ENCODE measurements at places on chromosomes 1 and 21.

- DNase-seq, result no peak
Measured at GRCh38 chr1:221913351-221913892, 171.5 kb upstream of the DUSP10 start.

GRCh38 chr1:246254854-246255253, 252.2 kb downstream of the SMYD3 start:
- DNase-seq, result no peak

DNA sequence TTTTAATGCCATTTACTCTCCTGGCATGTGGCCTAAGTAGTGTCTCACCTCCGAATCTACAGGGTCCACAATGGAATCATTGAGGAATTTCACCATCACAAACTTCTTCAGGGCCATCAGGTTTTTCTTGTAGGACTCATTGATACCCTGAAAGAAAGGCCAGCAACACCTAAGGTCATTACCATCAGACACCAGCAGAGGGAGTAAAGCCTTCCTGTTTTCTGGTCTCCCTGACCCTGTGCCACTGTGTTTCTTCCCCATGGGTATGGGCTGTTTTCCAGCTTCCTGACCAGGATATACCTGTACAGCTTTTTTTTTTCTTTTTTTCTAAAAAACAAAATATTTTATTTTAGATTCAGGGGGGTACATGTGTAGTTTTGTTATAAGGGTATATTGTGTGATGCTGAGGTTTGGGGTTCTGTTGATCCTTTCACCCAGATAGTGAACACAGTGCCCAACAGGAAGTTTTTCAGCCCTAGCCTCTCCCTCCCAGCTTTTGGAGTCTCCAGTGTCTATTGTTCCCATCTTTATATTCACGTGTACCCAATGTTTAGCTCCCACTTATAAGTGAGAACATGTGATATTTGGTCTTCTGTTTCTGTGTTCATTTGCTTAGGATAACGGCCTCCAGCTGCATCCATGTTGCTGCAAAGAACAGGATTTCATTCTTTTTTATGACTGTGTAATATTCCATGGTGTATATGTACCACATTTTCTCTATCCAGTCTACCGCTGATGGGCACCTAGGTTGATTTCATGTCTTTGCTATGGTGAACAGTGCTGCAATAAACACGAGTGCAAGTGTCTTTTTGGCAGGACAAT, 18.3 kb downstream of the PPT1 start:
- DNase-seq, result peak; percentile 58

GRCh38 chr1:236257216-236257615, 24.5 kb downstream of the ERO1B start:
- DNase-seq, result no peak

GRCh38 chr1:30893776-30894507, 14.6 kb downstream of the SDC3 start:
- DNase-seq, result no peak

DNA sequence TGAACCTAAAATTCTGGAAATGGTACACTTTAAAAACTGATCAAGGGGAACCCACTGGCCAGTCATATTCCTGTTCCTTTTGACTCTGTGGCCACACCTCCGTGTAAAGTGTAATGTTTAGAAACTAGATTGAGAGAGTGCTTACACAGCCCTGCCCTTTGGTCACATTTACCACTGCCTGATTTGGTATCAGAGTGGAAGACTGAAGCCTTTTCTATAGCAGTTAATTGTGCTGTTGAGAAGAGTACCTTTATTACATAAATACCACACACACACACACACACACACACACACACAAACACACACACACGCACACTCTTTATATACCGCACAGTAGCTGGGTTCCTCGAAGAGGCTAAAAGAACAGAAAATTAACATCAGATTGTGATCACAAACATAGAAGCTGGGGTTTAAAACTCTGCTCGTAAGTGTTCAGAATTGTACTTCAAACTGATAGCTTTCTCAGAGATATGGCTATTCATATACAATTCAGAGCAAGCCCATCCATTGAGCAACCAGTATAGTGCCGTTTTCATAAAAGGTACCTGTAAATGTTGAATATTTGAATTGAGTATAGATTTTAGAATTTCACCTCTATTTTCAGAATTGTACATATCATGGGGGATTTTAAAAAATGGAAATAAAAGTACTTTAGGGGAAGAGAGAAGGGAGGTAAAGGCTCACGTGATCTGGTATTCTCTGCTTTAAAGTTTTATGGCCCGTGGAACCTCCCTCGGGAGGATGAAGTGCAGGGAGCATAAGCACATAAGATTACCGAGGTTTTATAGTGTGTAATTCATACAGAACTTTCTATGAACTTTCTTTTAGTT, 37.5 kb downstream of the CAMTA1 start:
- DNase-seq, result no peak

Measured in kidney capillary endothelial cell (primary cell).